CD14-positive monocyte (primary cell): ENCODE measurements at places on chromosomes 12 and 14.

DNA sequence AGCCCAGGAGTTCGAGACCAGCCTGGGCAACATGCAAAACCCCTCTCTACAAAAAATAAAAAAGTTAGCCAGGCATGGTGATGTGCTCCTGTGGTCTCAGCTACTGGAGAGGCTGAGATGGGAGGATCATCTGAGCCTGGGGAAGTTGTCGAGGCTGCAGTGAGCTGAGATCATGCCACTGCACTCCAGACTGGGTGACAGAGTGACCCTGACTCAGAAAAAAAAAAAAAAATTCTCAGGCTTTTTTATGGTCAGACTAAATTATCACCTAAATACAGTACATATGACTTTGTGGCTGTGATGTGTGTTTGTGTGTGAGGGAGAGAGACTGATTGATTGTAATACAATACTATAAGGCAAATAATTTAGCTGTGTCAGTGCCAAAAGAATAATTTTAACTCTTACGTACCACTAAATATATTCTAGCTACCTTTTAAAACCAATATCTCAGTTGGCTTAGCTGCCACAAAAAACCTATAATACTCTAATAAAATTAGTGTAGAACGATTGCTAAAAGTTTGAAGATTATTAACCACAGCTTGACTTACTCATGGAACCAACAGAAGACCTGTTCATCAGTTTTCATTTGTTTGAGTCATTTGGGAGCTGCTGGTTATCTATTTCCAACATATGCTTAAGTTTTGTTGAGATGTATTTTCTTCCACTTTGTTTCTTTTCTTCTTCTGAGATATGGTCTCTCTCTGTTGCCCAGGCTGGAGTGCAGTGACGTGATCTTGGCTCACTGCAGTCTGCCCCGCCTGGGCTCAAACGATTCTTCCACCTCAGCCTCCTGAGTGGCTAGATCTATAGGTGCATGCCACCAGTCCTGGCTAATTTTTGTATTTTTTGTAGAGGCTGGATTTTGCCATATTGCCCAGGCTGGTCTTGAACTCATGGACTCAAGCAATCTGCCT, 58.0 kb downstream of the DIP2B start:
- DNase-seq: no peak

GRCh38 chr14:32991691-32992090, 53.0 kb downstream of the NPAS3 start:
- DNase-seq: no peak

DNA sequence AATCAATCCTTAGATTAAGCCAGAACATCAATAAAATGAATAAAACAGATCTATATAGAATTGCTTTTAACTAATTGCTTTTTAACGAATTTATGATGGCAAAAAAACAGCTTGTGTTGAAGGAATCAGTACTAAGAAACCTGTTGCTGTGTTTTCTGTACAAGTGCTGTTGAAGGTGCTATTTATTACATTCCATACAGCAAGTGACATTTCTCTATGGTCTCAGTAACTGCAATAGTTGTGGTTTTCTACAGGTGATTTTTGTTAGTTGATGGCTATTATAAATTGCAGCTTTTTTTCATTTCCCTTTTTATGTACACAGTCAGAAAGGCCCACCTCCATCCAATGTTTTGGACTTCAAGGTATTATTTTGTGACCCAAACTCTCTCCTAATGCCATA, 56.6 kb downstream of the SLC2A13 start:
- DNase-seq: no peak

- DNase-seq: peak; percentile 25
Observed at GRCh38 chr12:63802012-63802608, 22.4 kb downstream of the RXYLT1 start.

DNA sequence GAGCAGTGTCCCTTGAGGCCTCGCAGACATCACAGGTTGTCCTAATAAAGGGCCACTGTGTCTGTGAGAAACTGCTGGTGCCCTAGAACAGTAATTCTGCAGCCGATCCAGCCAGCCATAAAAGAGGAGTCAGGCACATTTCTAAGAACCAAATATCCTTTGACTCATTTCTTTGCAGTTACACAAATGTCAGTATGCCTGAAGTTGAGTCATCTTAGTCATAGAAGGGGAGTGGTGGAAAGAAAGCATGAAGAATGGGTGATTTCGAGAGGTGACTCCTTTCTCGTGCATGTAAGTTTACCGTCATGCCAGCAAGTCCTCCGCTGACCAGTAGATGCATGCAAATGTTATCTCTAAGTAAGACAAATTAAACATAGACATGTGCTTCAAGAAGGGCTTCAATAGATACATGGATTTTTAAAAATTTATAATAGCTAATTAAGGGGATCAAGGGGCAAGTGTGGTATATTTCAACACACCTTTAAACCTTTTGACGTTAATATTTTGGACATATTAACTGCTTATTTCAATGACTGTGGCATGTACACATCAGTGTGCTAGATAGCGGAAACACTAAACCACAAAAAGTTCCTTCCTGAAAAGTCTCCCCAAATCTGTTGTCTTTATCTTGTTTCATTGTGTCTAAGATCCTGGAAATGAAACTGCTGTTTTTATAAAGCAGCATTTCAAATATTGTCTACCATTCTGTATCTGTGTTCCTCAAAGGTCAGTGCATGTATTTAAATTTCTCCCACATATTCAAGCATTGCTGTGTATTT, 497.4 kb downstream of the NPAS3 start:
- DNase-seq: peak; percentile 36

DNA sequence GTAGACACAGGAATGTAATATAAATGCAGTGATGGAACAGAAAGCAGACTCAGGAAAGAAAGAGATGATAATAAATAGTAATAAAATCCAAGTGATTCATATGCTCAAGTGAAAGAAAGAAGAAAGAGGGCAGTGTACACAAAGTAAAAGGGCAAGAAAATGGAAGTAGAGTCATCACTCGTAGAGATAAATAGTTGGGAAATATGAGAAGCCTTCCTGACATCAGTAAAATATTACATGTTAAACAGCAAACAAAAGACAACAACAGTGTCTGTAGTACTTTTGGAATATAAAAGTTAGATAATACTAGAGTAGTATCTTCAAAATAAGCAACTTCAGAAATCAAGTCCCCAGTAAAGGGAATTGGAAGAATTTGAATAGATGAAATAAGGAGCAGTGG, 412.3 kb downstream of the RAD51B start:
- no peak for DNase-seq

- no peak for DNase-seq
Observed at GRCh38 chr12:113719911-113720591, 246.1 kb downstream of the RBM19 start.

DNA sequence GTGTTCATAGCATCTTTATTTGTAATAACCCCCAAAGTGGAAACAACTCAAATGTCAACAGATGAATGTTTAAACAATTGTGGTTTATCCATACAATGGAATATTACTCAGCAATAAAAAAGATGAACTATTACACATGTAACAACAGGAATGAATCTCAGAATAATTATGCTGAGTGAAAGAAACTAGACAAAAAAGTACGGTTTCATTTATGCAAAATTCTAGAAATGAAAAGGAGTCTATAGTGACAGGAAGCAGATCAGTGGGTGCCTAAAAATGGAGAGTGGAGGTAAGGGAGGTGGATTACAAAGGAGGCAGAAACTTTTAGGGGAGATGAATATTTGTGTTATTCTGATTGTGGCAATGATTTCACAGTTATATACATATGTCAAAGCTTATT, 4.8 kb downstream of the PRKCH start:
- no peak for DNase-seq

DNA sequence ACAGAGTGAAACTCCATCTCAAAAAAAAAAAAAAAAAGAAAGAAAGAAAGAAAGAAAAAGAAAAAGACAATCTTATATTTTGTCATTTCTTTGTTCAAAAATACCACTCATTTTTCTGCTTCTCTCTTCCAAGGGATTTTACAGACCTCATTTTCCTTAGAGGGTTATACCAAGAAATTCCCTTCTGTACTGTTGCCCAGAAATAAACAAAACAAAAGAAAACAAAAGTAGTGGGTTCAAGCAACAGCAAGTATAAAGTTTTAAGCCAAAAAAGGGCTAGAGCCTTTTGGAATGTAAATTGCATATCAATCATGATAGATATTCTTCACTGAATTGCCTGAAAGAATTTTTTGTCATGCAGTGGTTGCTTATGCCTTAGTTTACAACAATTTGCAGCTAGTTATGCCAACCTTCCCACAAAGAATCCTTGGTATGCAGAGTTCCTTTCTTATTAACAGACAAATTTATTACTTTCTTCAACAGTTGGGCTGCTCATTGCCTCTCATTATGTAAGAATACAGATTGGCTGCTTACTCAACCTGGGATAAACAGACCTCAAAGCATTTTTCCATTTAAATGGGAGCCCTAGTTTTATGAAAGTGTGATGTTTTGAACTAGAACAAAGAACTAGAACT, 129.1 kb upstream of the PPFIA2 start:
- no peak for DNase-seq
